ENCODE measurements at places on chromosomes 4 and X.

GRCh38 chr4:25131926-25132325 is 28.3 kb downstream of the SEPSECS start:
- DNase-seq = no peak

DNA sequence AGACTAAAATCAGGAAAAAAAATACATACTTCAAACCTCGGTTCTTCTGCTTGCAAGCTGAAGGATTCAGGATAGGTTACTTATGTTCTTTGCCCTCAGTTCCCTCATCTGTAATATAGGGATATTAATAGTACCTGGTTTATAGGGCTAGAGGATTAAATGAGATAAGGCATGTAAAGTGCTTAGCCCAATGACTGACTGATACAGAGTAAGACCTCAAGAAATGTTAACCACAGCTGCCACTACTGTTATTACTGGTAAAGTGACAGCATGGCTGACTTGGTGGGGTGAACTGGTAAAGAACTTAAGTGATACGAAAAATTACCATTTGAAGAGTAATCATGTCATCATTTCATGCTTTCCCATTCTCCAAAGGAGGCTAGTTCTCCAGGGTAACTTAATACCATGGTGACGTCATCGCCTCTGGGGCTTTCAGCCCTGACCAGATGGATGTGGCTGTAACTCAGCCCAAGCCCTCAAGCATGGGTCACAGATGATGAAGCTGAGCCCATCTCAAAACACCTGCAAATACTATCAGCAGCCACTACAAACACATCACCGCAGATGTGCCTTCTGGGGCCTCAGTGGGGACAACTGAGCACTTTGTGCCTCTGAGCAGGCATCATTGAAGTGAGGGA is 44.5 kb upstream of the SCML1 start:
- no peak for DNase-seq

GRCh38 chrX:111661241-111661640 is 19.7 kb upstream of the ALG13 start:
- no peak for DNase-seq

- DNase-seq = no peak
These were observed 16.1 kb downstream of the CPEB2 start for GRCh38 chr4:15018361-15018760.

DNA sequence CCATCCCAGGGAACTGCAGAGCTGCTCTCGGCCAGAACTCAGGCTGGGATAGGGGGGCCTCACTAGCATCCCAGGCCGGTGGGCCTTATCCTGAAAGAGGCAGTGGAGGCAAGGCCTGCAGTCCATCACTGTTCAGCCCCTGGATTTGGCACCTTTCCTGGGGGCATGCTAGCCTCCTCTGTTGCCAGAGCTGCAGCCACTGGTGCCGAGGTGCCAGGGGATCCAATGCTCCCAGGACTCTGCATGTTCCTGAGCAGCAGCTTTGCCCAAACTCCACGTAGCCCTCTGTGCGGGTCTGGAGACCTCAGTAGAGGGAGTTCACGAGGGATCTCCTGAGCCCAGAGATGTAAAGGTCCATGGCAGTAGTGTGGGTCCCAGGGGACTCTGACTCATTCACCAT is 551.7 kb upstream of the AMOT start:
- no peak for DNase-seq

- no peak for DNase-seq
These were observed 181.2 kb downstream of the ARHGAP10 start for GRCh38 chr4:147913137-147913536.

DNA sequence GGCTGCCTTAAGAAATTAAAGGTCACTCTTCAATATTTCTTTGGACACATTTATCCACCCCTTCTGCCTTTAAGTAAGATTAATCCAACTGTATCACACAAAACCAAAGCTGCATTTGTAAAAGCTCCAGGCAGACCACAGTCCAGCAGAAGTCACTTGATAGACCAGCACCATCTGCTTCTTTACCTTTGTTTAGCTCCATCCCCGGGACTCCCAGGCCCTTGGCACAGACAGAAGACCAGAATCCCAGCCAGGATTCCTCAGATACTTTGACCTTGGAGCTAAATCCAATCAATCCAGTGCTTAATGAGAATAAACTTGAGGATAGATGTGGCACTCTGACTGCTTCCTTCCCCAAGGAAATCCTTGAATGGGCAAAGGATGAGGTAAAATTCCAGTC is 333.1 kb upstream of the RASGEF1B start:
- DNase-seq = no peak

DNA sequence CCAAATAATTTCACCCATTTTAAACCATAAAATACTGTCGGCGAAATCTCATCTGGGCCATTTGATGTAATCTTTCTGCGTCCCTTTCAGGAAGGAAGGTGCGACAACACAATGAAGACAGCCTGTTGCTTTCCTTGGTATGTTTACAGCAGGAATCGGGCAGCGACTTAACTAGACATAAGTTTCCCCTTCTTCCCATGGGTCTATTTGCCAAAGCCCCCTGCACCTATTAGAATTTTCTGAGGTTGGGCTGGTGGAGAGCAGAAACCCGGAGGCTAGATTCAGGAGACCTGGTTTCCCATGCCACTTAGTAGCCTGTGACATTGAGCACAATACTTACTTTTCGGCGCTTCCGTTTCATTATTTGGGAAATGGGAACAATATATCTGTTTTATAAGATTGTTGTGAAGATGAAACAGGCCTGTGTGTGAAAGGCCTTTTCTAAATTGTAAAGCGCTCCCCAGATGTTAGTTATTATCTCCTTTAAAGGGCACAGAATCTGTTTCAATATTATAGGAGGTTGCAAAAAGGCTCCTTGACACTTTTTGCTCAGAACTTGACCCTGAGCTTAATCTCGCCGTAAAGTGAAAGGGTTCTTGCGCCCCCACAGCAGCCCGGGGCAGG is 552 bp upstream of the AFF1 start:
- peak; percentile 12 for DNase-seq

GRCh38 chr4:28682847-28683246 is 1822.2 kb downstream of the STIM2 start:
- no peak for DNase-seq

GRCh38 chr4:8296491-8296890 is 26.9 kb downstream of the HTRA3 start:
- no peak for DNase-seq

DNA sequence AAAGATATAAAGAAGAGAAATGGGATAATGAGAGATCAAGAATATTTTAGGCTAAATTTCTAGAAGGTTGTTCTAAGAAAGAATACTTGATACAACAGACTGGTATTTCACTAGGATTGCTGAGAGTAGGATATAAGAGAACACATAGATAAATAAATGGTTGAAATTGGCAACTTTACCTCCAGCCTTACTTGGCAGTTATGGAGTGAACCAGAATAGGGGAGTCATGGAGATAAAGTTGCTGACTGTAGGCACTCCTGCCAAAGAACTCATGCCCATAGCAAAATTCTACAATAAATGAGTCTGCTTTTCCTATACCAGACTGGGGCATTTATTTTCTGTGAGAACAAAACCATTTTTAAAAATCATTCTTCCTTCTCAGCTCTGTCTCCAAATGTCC is 26.4 kb upstream of the MMRN1 start:
- no peak for DNase-seq

DNA sequence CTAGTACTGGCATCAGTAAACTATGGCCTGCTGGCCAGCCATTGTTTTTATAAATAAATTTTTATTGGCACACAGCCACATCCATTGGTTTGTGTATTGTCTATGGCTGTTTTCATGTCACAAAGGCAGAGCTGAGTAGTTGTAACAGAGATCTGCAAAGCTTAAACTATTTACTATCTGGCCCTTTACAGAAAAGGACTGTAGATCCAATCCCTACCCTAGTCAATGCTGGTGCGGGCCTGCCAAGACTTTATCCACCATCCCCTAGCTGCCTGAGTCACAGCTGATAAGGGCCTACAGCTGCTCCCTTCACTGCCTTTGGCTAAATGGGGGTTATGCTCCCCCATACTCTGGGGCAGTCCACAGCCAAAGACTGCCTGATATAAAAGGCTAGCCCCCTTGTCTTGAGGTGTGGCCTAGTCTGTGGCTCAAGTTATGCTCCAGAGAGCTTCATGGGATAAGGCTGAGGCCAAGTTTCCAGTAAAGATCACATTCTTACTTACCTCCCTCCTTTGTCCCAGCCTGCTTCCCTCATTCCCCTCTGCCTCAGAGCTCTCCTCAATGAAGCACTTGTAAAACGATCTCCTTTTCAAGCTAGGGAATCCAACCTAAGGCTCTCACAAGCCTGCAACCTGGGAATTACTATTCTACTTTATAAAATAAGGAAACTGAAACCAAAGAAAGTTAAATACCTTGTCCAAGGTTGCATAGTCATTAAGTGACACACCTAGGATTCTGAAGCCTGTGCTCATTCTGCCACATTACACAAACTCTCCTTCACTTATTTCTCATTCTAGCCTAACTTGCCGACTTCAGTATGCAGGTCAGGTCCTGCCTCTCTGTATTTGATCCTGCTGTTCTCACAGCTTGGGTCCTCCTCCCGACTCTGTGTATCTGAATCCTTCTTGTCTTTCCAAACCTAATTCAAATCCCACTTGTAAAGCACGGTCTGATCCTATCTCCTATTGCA is 20.7 kb downstream of the ACE2 start:
- no peak for DNase-seq

DNA sequence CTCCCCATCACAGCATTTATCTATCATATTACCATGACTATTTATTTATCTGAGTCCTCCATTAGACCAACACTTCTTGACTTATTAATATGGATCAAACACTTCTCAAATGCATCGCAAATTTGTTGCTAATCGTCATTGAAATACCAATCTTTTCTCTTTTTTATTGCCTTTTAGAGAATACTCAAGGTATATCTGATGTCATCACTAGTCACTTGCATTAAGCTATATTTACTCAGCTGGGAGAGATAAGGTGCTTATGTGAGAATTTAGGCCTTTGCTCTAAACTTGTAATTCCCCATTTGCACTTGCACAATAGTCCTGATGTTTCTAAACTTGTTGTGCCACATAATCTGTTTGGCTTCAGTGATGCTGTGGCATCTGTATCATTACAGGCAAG is 95.0 kb downstream of the RASGEF1B start:
- DNase-seq = no peak

DNA sequence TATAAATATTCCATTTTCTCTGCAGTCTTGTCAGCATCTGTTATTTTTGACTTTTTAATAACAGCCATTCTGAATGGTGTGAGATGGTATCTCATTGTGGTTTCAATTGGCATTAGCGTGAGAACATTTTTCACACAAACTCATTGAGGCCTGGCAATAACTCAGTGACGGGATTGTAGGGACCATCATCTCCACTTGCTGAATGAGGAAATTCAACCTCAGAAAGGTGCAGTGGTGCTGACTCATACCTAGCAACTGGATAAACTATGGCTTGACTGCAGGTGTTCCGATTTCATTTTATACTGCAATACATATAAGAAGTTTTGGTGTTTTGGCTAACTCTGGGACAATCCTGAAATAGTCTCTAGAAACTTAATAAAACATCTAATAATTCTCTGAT is 88.3 kb upstream of the DDIT4L start:
- no peak for DNase-seq

DNA sequence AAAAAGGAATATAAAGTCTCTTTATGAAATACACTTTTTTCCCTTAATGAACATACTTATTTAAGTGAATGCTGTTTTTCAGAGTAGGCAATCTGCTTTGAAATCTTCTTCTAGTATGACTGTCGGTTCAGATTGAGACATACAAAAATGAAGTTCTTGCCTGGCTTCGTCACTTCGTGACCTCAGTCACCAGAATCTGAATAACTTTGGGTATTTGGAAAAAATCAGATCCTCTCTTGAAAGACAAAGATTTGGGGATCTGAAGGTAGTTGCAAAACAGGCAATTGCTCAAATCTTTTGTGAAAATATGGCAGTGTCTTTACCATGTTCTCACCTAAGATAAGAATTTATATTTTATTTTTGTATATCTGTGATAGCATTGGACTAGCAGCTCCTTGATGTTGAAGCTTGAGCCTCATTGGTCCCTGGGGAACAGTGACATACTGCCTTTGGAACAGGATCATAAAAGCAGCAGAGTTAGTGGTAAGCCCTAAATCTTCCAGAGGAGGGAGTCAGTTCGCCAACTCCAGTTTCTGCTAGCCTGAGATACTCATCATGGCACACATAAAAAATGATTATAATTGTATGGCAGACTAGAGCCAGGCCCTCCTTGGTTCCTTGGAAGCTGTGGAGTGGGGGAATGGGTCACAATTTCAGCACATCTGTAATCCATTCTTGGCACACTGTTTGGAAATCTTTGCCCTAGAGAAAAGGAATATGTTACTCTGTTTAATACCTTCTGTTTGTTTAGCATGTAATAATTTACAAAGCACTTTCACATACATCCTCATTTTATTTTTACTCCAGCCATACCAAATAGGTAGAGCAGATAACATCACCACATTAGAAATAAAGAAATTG is 5.0 kb downstream of the ARFIP1 start:
- DNase-seq = no peak

DNA sequence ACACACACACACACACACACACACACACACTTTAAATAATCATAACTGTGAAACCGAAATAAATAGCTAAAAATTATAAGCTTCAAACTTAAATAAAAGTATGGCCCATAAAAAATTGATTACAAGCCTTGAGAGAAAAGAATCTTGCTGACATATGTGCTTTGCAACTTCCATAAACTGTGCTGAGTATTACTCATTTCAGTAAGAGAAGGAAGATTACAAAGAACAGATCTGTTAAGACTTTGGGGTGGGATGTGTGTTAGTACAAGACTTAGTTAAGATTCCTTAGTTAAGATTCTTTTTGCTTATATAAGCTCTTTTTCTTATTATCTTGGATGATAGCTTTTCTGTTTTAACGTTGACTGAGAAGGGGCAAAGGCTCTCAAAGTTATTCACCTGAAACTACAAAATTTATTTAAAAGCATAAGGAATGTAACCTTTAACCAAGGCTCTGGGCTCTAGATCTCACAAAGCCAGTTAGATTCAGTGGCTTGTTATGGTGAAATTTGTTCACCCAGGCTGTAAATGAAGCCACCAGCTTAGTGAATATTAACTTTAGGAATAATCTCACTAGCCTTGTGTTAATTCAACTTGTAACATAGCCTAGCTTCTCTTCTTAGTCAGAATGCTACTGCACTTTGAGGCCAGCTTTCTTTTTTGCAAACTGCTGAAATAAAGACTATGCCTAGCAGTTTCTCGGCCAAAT is 58.2 kb downstream of the ARSJ start:
- no peak for DNase-seq

- DNase-seq = no peak
These were observed 3.5 kb upstream of the HTR2C start for GRCh38 chrX:114580336-114580735.

DNA sequence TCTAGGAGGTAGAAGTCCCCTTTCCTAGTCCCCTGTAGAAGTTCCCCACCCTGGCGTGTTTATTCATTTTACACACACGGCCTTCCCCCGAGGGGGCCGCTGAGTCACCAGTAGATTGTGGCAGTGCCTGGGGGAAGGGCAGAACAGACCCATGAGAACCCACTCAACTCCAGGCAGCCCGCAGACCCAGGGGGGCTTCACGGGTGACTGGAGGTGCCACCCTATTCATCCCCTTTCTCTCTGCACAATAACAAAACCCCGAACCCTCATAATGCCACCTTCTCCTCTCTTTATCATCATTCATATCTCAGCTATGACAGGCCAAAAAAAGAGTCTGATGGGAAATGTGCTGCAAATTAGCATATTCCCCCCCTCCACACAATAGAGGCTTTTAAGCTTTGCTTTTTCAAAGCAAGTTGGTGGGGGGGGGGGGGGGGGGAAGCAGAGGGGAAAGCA is 20.4 kb upstream of the GPM6B start:
- no peak for DNase-seq

GRCh38 chrX:107205770-107206696 is at the start of the genes DNAAF6 and NUP62CL:
DNAAF6 (plus strand) TSS chrX:107206611; CDS start chrX:107212876, 6,265 bp downstream.
NUP62CL (minus strand) TSS chrX:107206433; CDS start chrX:107175146, 31,287 bp downstream.
- DNase-seq = peak; percentile 72
